NCI-H748 treated with DMSO at 0.1 percent for 48 hours (cell line): ENCODE measurements at places on chromosomes 7 and 10.

- DNase-seq, result no peak
Observed at GRCh38 chr10:16441173-16441840, 4.5 kb downstream of the PTER start.

- no peak for DNase-seq
Observed at GRCh38 chr7:91137788-91138368, 126.4 kb upstream of the FZD1 start.

DNA sequence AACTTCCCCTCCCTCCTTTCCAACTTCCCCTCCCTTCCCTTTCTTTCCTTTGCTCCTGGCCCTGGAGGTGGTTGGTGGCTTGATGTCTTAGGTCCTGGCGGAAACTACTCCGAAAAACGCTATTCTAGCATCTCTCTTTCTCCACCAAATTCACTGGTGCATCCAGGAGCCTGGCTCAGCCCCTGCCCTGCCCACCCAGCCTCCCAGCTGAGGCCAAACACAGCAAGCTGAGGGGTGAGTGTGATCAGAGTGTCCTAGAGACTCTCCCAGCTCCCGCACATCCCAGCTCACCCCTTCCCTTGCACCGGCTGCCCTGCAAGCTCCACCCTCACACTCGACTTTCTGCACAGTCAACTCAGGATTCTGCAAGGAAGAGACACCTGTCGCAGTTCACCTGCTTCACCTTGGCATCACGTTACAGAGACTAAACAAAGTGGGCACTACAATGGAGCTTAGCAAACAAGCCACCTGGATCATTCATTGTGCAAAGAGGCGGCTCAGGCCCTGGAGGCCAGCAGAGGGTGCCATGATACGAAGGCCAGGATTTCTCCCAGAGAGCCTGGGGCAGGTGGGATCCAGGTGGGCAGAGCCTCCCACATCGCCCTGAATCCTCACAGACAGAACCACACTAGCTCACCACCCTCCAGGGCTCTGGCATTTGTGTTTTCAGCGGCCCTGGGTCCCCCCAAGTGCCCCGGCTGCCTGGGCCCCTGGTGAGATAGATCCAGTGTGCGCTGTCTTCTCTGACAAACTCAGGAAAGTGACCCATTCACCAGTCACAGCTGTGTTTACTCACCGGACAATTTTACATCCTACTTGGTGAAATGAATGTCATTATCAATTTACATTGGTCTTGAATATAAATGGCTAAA is 169.6 kb downstream of the TCERG1L start:
- peak; percentile 93 for DNase-seq

DNA sequence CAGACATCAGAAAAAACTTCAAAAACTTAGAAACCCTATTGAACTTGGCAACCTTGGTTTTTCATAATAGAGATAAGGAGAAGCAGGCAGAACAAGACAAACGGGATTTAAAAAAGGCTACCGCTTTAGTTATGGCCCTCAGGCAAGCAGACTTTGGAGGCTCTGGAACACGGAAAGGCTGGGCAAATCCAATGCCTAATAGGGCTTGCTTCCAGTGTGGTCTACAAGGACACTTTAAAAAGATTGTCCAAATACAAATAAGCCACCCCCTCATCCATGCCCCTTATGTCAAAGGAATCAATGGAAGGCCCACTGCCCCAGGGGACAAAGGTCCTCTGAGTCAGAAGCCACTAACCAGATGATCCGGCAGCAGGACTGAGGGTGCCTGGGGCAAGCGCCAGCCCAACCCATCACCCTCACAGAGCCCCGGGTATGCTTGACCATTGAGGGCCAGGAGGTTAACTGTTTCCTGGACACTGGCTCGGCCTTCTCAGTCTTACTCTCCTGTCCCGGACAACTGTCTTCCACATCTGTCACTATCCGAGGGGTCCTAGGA is 115.3 kb downstream of the NRCAM start:
- DNase-seq, result no peak

GRCh38 chr10:130836344-130836743 is 475.2 kb downstream of the TCERG1L start:
- DNase-seq, result no peak

GRCh38 chr7:64672414-64672813 is 6.5 kb downstream of the ZNF107 start:
- DNase-seq, result no peak

DNA sequence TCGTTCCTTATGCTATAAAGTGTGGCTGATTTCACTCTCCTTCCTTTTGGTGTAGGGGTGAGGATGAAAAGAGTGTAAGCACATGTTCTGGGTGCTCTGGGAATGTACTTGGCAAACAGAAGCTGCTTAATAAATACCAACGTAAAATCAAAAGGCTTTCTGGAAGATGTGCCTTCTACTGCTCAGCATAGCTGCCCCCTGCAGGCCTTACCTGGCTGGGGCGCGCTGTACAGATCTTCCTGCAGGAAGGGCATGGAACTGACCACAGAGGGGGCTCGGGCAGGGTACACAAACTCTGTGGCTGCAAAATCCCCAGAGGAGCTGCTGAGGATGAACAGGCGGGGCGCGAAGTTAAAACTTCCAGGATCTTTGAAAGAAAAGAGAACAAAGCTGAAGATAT is 169.4 kb downstream of the SVIL start:
- DNase-seq, result no peak

DNA sequence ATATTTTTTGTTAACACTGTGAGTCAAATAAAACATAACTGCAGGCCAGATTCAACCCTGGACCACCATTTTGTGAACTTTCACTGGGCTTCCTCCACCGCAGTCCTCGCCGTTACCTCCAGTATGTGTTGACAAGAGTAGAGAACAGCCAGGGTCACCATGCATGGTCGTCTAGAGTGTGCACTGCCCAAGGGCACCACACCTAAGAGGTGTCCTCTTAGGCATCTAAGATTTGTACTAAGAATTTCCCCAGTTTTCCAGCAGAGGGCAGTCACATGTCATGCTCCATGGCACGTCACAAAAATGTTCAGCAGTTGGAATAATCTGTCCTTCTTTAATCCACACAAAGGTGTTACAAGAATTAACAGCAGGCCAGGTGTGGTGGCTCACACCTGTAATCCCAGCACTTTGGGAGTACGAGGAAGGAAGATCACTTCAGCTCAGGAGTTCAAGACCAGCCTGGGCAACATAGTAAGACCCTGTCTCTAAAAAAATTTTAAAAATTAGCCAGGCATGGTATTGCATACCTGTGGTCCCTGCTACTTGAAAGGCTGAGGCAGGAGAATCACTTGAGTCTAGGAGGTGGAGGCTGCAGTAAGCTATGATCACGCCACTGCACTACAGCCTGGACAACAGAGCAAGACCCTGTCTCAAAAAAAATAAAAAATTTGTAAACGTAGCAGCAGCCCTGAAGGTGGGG is 71.2 kb upstream of the FOXK1 start:
- peak; percentile 75 for DNase-seq

DNA sequence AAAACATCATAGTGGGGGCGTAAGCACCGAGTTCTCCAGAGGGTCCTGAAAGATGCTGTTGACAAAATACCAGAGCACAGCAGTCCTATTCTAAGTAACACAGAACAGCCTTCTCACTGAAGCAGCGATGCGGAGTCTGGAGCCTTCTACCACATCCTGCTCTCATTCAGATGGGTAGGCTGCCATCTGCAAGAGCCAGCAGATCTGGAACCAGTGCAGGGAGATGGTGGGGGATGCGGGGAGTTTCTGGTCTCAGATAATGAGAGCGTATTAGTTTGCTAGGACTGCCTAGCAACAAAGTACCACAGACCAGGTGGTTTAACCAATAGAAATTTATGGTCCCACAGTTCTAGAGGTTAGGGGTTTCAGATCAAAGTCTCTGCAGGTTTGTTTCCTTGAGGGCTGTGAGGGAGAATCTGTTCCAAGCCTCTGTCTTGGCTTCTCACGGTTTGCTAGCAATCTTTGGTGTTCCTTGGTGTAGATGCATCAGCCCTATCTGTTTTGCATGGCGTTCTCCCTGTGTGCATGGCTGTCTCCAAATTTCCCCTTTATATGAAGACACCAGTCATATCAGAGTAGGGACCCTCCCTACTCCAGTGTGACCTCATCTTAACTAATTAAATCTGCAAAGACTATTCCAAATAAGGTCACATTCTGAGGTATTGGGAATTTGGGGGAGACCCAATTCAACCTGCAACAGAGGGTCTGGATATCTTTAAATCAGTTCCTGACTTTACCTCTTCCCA is 52.0 kb upstream of the STEAP1B start:
- DNase-seq, result no peak
